ENCODE measurements at places on chromosomes 1 and 21.

DNA sequence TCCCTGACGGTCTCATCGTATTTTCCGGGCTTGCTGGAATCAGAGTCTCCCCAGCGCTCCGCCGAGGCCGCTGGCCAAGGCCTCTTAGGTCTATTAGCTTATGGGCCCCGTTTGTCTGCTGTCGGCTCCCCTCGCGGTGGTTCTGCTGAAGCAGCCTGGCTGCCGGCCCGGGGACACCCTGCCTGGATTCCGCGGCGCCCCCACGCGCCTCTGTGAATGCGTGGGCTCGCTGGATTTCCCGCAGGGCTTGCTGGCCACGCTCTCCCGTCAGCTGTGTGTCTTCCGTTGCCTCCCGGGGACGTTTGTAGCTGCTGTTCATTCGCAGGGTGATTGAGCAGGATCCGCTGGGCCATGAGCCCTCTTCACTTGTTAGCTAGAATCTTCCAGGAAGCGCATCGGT, 8.4 kb downstream of the LRRC3 start:
- DNase-seq: no peak

DNA sequence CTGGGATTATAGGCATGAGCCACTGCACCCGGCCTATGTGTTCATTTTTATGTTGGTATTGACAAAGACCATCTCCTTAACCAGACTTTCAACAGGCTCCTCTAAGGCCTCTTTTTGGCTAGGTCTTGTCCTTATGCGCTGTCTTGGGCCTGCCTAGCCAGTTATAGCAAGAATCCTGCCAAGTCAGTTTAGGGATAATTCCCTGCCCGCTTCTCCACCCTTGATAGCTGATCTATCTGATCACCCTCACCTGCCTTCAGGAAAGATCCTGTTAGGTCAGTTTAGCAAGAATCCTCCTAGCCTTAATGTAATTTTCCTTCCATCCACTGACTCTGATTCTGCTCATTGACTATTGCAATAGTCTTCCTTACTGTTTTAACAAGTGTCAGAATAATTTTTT, 2.4 kb upstream of the B4GALT3 start:
- DNase-seq: no peak

DNA sequence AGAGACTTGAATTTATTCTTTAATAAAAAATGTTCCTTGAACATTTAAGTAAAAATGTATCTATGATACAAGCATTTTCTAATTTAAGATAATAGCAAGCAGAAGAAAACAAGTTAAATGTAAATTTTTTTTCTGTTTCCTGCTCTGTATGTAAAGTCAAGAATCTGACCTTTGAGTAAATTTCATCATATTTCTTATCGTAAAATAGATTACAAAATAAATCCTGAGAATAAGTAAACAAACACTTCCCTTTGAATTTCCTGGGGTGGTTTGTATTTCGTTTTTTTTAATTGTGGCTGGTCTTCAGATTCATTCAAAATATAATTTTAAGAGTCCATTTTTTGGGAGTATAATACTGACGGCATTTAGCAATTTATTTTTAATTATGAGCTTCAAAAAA, 77.6 kb downstream of the POU2F1 start:
- no peak for DNase-seq

DNA sequence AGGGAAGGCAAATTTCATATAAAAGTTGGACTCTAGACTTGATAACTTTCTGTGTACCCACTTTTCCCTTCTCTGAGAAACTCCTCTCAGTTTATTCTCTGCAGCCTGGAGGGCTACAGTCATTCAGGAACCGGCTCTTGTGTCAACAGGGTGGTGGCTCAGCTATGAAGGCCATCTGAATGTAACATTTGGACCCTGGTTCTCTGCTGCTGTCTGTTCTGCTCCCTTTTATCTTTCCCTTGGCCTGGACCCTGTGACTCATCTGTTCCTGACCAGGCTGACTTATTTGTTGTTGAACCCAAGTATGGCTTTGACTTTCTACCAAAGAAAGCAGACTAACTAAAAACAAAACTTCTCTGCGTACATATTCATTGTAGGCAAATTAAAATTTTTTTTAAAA, 75.4 kb downstream of the CENPF start:
- DNase-seq: no peak

DNA sequence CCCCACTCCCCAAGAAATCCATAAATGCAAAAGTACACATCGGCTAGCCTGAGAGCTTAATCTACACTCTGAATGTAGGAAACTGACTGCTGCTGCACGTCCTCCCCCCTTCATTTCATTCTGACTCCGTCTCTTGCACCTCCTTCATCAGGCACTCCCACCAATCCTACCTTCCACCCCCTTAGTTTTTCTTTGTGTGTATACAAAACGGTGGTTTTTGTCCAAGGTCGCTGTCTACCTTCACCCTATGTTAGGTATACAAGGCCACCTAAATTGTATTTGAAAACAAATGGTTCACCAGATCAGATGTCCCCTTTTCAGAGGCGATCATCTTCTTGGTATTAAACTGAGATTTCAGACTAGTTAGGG, 1.9 kb downstream of the WDR26 start:
- peak; percentile 13 for DNase-seq

- DNase-seq: no peak
Observed at GRCh38 chr1:186987769-186988168, 159.0 kb downstream of the PLA2G4A start.

GRCh38 chr1:66119148-66119547, 326.5 kb downstream of the PDE4B start:
- no peak for DNase-seq

DNA sequence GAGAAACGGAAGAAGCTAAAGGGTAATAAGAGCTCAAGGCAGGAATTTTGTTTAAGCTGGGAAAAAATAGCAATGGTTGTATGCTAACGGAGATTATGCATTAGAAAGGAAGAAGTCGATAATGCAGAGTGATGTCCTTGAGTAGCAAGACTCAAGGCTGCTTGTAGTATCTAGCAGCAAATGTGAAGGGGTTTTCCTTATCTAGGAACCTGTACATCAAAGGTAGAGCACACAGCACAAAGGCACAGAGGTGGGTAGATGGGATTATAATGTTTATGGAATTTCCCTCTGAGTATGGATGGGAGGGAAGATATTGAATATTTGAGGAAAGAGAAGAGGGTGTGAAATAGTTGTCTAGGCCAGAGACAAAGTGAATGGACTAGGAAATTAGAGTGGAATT, 114.1 kb downstream of the PROX1 start:
- DNase-seq: no peak

DNA sequence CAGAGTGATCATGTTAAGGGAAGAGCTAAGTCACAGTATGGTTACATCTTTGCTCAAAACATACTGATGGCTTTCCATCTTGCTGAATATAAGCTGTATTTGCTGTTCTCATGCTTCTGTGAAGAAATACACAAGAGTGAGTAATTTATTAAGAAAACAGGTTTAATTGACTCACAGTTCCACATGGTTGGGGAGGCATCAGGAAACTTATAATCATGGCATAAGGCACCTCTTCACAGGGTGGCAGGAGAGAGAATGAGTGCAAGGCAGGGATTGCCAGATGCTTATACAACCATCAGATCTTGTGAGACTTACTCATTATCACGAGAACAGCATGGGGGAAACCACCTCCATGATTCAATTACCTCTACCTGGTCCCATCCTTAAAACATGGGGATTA, 24.4 kb upstream of the RGS5 start:
- DNase-seq: no peak

DNA sequence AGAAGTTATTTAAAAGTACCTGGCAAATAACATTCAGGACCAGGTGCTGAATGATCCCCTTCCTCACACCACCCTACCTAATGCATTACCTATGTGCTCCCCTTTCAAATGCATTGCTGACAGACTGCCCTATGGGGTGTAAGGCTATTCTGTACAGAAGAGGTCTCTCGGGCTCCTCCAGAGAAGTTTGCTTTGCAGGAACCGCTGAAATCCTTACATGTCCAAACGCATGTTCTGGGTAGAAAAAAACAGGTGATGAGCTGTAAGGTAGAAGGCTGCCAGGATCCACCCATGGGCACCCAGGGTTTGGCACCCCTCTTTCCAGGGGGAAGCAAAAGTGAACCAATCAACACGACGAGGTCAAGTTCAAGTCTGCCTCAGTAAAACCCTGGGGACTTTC, 58.3 kb upstream of the TARBP1 start:
- no peak for DNase-seq

DNA sequence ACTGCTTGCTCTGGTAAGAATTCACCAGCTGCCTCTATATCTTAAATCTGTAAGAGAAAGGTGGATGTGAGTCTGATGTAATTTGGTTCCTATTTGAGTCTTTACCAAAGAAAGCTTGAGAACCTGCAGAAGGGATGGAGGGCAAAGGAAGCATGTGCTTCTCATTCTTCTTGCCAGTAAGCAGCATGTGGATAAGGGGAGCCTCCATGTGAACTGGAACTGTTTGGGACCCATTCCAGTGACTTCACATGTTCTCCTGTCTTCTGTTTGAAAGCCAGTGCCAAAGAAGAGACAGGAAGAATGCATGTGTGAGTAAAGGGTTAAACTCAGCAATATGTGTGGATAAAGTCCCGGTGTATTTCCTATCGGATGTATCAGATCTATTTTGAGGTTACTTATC, 119.6 kb upstream of the ADGRL2 start:
- DNase-seq: no peak

DNA sequence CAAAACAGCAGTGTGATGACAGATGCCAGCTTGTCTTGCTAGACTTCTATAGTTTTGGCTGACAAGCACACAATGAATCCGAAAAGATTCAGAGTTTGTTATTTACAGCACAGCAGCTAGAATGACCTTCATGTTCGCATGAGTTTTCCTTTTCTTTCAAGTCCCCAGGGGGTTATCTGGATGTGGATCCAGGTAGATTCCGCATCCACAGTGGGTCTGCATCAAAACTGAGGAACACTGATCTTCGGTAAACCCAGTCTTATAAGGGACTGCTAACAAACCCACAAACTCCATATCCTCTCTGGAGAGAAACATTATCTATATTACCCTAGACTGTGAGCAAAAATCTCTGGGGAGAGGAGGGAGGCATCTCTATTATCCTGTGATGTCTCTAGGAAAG, 69.0 kb upstream of the DEPDC1 start:
- DNase-seq: no peak

DNA sequence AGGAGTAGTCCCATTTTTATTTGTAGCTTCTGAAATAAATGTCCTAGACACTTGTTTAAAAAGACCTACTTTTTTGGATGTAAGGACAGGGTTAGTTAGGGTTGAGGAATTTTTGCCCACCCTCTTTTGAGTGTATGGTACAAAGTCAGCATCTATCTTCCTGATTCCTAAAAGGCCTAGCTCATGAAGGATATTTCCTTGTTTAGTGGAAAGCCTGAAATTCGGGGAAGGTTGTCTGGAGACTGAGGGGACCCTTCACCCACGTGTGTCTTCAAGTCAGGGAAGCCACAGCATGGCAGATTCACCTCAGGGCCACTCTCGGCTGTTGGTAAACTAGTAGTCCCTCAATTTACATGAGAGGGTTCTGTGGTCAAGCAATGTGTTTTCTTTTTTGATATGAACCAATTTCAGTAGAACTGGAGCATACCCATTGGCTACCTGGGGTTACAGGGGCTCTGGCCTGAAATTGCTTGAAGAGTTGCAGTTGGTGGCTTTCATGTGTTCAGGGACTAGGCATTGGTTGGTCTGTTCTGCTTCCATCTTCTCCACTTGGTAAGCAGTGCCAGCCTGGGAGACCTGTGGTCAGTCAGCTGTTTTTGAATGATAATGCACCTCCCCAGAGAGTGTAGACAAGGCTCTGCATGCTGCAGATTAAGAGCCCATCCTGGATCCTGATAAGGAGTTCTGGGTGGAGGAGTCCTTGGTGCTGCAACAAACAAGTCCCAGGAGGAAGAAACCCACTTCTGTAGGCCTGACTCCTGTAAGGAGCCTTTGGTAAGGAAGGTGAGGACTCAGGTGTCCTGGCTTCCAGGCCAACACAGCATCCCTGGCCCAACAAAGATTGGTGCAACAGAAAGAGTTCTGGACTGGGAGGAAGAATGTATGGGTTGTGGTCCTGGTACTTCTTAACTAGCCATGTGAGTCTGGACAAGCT, 6.3 kb downstream of the BTG2 start:
- no peak for DNase-seq

- DNase-seq: peak; percentile 70
Observed at GRCh38 chr1:25820247-25821111, 725 bp downstream of the MTFR1L start.

- no peak for DNase-seq
Observed at GRCh38 chr1:39154553-39155421, 49.7 kb upstream of the MACF1 start.

DNA sequence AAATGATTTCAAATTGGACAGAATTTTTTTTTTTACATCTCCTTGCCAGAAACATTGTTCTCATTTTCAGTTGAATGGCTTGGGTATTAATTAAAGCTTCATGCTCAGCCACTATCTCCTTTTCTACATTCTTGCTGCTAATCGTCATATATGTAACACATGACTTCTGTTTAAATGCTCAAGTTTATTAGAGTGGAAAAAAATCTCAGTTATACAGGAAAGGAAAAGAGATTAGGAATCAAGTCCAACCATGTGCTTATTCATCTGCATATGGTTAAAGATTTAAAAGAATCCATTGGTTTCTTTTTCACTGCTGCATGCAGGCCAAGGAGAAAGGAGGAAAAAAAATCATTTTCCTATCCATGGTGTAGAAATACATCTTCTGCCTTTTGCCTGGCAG, 47.3 kb upstream of the CNN3 start:
- DNase-seq: no peak

GRCh38 chr1:225777058-225777582, 506 bp upstream of the SRP9 start:
- DNase-seq: no peak

GRCh38 chr1:27603681-27604578, at the start of gene AHDC1:
Gene AHDC1, minus strand, starts transcription at chr1:27604144. Its CDS starts 52,029 bp downstream, at chr1:27552115.
- DNase-seq: peak; percentile 87

DNA sequence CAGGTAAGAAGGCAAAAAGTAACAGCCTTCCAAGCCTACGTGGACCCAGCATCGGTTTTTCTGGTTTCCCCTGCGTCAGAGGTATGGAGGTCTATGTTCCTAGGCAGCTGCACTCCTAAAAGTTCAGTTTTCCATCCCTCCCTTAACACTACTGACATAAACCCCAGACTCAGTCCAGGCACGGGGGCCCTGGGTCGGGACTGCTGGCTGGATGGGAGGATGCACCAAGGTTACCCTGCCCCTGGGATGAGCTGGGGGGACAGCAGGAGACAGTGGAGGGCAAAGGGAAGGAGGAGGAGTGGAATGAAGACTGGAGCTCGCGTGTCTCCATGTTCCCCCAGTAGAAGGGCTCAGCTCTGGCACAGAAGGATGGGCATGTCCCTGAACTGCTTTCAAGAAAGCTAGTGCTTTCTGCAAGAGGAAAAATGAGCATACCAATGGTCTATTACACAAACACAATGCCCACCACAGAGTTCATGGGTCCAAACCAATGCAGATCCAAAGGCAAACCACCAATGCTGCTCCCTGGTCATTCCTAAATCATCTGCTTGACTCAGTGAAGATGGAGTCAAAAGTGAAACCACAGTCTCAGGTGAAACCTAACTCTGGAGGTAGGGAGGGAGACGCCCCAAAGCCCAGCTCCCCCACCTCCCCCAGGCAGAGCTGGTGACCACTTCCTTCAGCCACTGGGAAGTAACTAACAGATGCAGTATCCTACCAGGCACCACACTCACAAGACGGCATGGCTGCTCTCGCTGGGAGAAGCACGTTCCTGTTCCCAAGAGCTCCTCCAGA, 54.9 kb downstream of the CD46 start:
- peak; percentile 10 for DNase-seq

- no peak for DNase-seq
Observed at GRCh38 chr1:184416481-184416880, 29.7 kb downstream of the C1orf21 start.

- no peak for DNase-seq
Observed at GRCh38 chr1:72140222-72140621, 142.1 kb downstream of the NEGR1 start.
